ENCODE measurements at places on chromosomes 7 and 10.

DNA sequence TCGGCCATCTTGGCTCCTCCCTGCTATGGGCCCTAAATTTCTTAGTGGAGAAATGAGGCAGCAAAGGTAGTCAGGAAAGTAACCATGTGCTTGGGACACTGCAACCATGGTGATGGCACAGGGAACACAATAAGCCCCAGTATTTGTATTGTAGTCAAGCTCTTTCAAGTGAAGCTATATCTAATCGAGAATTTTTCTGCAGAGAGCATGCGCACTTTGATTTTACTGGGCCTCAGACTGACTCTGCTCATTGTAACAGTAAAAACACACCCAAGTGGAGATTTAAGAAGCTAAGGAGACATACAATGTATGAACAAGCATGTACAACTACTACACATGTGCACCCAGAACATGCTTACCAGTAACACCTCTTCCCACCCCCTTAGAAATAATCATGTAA lies 67.3 kb upstream of the TMEM229A start:
- no peak for DNase-seq

DNA sequence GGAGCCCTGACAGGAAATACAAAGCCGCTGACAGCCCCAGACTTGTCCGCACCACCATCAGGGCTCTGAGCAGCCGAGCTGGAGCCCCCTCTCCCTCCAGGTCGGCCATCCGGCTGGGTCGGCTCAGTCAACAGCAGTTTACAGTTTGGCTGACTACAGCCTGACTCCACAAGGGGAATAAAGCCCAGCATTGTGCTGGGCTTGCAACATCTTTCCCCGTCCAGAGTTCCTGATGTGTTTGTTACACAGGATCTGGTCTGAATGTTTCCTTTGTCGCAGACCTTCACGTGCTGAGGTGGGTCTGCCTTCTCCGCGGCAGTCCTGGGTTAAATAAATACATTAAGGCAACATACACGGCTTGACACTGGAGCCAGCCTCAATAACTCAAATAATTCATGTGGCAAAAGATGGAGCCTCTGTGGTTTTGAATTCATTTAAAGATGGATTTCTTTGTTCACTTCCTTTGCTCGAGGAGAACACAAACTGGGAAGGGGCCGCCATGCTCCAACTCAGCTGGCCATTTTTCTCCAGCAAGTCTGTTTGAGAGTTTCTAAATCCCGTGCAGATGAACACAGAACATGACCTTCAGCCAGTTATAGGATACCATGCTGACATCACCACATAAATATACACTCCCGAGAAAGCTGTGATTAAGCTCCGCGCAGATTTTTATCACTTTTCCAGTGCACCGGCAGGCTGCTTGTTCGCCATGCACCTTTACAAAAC lies 192.1 kb downstream of the WDR11 start:
- DNase-seq = no peak

DNA sequence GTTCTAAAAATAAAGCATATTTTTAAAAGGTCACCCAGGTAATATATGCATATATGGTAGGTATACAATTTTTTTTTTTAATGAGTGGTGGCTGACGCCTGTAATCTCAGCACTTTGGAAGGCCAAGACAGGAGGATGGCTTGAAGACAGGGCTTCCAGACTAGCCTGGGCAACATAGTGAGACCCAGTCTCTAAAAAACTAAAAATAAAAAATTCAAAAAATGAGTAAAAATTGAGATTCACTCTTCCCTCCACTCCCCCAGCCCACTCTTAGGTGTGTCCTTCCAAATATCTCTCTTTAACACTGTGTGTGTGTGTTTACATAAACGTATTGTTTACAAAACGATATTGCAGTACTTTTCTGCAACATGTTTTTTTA lies 929 bp upstream of the ANXA11 start:
- no peak for DNase-seq

DNA sequence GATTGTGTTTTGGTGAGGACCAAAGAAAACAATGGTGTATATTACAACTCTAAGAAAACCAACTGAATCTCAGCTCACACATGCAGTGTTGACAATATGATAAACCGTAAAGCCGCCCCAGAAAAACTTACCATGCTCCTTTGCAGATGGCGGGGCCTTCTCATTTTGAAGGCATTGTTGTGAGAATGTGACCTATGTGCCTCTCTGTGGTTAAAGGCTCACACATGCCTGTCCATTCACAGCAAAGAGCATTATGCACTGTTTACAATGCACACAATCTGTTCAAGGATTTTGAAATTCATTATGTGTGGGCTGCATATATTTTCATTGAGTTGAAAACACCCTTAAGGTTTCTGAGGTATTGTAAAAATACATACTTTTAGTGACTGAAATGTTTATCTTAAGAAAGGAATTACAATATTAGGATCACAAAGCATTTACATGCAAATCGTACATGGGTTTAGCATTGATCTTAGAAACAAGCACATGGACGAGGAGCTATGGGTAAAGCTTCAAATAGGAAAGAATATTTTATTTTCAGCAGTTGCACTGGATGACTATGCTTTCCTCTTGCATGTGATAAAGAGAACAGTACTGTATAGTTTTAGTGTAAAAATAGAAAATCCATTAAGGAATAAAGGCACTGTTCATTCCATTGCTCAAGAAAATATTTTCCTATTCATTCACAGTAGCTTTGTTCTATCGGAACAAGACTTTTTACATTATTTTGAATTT lies 334.3 kb downstream of the ARL4A start:
- no peak for DNase-seq

- DNase-seq = no peak
Measured at GRCh38 chr7:110774071-110774470, 316.9 kb upstream of the LRRN3 start.

DNA sequence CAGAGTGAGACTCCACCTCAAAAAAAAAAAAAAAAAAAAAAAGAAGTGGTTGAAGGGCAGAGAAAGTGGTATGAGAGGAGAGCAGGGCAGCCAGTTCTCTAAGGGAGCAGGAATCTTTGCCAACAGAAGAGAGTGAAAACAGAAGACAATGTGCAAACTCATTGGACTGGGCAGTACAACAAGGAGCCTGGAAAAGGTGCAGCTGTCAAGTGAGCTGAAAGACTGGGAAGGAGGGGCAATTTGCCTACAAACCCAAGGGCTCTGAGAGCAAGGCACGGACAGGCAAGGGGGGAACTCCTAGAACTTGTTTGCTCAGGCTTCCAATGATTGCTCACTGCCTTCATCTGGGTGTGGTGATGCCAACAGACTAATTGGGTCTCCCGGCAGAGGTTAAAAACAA lies 9.5 kb downstream of the ACTR1A start:
- DNase-seq = no peak

DNA sequence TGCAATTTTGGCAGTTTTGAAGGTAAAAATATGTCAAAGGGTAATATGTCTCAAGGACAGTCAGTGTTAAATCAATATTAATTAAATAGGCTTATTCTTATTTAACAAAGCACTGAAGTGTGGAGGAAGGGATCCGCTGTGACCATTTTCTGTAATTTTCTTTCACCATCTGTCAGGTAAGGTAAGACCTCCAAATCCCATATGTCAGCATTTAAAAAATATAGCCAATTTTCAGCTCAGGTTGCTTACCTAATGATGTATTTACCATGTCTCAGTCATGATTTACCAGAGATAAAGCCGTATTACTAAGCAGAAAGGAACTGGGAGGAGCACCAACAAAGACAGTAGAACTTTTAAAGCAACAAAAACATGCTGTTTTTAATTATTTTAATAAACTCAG lies 683.9 kb downstream of the CCSER2 start:
- no peak for DNase-seq

DNA sequence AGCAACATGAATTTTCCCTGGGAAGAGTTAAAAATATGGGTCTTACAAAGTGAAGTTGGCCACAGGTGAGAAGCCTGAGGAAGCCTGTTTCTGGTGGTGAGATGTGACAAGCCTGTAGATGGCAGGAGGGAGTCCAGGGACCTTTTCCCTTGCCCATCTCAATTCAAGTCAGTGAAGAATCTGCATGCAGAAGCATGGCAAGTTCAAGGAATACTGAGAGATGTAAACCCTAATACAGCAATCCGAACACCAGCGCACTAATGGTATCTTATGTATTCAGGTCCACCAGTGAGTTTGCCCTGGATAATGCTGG lies 73.6 kb downstream of the RHOBTB1 start:
- peak; percentile 1 for DNase-seq

Data from dermis microvascular lymphatic vessel endothelial cell (primary cell).